ENCODE measurements at places on chromosomes 6 and 20.
A peak's percentile ranks its signal among the peaks of the same experiment; 100 is the strongest.

DNA sequence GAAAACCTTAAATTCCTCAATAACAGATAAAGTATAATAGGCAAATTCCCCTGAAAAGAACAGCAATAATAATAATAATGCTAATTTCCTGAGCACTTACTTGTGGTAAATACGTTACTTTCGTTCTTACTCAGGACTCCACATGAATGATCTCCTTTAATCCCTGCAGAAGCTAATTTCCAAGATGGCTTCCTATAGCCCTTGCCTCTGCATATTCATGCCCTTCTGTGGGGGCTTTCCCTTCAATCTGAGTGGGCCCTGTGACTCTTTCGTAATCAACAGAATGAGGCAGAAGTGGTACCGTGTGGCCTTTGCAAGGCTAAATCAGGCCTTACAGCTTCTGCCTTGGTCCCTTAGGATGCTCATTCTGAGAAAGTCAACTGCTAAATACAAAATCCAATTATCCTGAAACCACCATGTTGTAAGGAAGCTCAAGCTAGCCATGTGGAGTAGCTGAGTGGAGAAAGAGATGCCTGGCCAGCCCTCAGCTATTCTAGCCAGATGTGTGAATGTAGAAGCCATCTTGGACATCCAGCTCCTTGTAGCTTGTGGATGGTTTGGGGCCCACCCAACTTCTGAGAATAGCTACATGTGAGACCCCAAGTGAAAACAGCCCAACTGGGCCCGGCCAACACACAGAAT is 50.5 kb downstream of the MCUR1 start:
- DNase-seq: no peak

GRCh38 chr20:56621730-56622129 is 7.4 kb upstream of the TFAP2C start:
- DNase-seq: no peak

DNA sequence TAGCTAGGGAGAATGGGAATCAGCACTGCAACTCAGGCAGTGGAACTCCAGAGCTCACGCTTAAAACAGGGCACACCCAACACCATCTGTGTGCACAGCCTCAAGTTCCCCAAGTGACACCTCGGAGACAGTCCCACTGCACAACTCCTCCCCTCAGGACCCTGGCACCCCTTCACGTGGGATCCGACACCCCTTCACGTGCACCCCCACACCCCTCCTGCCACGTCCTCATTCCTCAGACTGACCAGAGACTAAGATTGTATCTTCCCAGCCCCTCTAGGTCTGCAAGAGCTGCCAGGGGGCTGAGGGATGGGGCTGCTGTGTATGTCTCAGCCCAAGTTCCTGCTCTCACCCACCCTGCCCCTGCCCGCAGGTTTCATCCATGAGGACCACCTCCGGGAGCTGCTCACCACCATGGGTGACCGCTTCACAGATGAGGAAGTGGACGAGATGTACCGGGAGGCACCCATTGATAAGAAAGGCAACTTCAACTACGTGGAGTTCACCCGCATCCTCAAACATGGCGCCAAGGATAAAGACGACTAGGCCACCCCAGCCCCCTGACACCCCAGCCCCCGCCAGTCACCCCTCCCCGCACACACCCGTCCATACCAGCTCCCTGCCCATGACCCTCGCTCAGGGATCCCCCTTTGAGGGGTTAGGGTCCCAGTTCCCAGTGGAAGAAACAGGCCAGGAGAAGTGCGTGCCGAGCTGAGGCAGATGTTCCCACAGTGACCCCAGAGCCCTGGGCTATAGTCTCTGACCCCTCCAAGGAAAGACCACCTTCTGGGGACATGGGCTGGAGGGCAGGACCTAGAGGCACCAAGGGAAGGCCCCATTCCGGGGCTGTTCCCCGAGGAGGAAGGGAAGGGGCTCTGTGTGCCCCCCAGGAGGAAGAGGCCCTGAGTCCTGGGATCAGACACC is 7.6 kb downstream of the MYL9 start:
- DNase-seq: no peak

DNA sequence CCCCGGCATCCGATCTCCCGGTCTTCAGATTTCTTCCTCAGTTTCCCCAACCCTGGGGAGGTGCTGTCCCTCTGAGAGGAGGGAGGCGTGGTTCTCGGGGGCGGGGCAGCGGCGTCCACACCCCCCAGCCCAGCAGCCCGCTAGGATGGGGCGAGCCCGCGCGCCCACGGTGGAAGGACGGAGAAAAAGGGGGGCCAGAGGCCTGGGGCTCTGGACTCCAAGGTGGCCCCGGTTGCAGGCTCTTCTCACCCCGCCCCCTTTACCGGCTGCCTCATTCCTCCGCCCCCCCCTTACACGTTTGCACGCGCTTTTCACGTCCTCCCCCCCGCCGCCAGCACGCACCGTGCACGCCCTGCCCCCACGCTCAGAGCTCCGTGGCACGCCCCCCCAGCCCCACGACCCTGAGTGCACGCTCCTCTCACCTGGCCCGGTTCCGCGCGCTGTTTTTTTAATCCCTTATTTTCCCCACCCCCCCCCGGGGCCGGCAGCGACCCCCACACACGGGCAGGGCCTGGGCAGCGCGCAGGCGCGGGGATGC is 402 bp downstream of the ZBTB12 start:
- peak; percentile 78 for DNase-seq

- no peak for DNase-seq
These were observed 216.5 kb downstream of the SLC35F1 start for GRCh38 chr6:118123503-118124037.

GRCh38 chr20:37189416-37190016 is 10.2 kb upstream of the MROH8 start:
- DNase-seq: no peak
